ENCODE measurements at places on chromosomes 13 and 19.

- H3K4me1 ChIP-seq = no peaks in the 10 kb centered on the region
- no peaks in the 10 kb centered on the region for H3K27me3 ChIP-seq
- H3K4me3 ChIP-seq = no peak overlapping the region
- H3K27ac ChIP-seq = peak overlapping the region; percentile 4
- H3K36me3 ChIP-seq = no peaks in the 10 kb centered on the region
These were observed 16.3 kb upstream of the TSPAN16 start for GRCh38 chr19:11279505-11280236.

DNA sequence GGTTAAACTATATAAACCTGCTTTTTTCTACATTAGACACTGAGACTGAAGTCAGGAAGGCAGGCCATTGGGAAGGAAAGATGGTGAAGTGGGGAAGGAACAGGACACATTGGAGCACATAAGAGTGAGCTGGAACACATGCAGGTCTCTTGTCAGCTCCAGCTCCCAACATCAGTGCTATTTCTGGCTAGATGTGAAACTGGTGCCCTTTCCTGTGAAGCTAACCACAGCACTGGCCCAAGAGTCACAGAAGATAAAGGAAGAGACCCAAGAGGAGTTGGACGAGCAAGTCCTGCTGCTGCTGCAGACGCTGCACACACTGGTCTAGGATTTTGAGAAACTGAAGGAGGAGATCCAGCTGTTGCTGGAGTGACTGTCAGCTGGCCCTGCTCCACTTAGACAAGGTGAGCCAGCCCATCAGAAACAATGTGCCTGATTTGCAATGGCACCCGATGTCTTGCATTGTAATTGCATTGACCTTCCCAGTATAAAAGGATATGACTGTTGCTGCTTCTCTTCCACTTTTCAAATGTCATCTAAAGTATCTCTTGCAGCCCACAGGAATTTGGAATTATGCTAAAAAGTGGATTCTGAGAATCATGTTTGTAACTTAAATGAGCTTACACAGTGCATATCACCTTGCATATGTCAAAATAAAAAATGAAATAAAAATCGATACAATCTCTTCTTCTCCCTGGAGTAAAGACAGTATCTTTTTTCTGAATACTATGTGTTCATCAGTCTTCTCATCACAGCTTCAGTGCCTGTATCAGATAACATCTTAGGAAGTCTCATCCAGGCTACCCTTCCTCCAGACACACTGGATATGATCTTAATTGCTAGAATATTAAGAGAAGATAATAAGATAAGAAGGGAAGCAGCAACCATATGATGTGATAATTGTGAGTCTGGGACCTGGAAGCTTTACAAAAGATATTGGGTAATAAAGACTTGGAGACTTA is 230.7 kb upstream of the SPRY2 start:
- H3K27me3 ChIP-seq = no peaks in the 10 kb centered on the region
- DNase-seq = no peak
- no peak overlapping the region for H3K27ac ChIP-seq
- H3K36me3 ChIP-seq = no peaks in the 10 kb centered on the region

DNA sequence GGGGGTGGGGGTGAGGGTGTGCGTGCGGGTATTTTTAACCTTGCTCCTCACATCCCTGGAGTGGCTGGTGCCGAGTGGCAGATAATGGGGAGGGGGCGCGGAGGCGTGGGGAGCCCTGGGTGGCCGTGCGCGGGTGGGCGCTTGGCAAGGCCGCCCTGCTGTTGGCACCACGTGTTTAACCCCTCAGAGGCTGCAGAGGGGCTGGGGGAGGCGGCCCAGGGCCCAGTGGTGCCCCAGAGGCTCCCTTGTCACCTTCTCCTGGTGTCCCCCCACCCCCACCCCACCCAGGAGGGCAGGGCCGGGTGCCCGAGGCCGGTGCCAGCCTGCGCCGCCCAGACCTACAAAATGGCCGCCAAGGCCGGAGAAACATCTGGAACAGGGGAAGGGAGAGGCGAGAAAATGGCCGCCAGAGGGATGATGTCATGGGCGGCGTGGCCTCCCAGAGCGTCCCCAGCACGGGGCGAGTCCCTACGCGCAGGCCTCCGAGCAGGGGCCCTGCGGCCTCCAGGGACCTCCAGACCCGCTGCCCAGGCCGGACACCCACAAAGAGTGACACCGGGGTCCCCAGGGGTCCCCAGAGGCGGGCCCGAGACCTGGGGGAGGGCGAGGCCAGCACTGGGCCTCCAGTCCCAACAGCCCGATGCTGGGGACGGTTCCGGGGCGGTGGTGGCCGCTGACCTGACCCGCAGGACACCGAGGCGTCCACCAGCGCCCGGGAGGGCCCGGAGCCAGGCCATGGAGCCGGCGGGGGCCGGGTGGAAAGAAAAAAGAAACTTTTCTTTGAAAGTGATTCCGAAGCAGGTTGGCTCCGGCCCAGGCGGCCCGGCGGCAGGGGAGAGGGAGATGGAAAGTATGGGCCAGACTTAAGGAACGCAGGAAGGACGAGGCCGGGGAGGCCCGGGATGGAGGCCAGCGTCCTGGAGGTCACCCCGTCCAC is 38.2 kb downstream of the NFIC start:
- peak; percentile 89 for DNase-seq
- peak overlapping the region; percentile 54 for H3K4me3 ChIP-seq
- H3K36me3 ChIP-seq = no peaks in the 10 kb centered on the region
- no peaks in the 10 kb centered on the region for H3K27me3 ChIP-seq

DNA sequence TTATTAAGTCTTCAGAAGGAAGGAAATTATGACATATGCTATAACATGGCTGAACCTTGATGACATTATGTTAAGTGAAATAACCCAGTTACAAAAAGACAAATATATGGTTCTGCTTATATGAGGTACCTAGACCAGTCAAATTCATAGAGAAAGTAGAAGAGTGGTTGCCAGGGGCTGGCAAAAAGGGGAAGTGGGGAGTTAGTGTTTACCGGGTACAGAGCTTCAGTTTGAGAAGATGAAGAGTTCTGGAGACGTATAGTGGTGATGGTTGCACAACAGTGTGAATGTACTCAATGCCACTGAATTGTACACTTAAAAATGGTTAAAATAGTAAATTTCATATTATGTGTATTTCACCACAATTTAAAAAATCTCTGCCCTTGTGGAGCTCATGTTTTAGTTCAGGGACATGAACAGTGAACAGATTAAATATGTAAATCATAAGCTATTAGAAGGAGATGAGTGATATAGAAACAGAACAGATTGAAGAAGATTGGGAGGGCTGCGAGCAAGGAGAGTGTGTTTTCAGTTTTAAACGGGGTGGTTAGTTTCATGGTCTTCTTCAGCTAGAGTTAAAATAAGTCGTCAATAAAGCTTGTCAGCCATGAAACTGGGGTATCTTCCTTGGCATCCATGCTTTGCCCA is 355.2 kb downstream of the KCNRG start:
- no peak overlapping the region for H3K27ac ChIP-seq
- H3K4me1 ChIP-seq = no peaks in the 10 kb centered on the region
- DNase-seq = no peak
- no peaks in the 10 kb centered on the region for H3K27me3 ChIP-seq
- H3K4me3 ChIP-seq = no peak overlapping the region

- H3K36me3 ChIP-seq = no peaks in the 10 kb centered on the region
- peaks cover 19% of the 10 kb centered on the region for H3K4me1 ChIP-seq
- H3K27me3 ChIP-seq = no peaks in the 10 kb centered on the region
- H3K4me3 ChIP-seq = peak overlapping the region; percentile 56
- H3K27ac ChIP-seq = peak overlapping the region; percentile 70
These were observed 128.3 kb upstream of the SPATA13 start for GRCh38 chr13:24032252-24032651.

- no peak for DNase-seq
- H3K4me1 ChIP-seq = peaks cover 4% of the 10 kb centered on the region
- no peaks in the 10 kb centered on the region for H3K27me3 ChIP-seq
- H3K4me3 ChIP-seq = peak overlapping the region; percentile 75
- H3K27ac ChIP-seq = peak overlapping the region; percentile 47
- H3K36me3 ChIP-seq = no peaks in the 10 kb centered on the region
These were observed 964 bp downstream of the KHSRP start for GRCh38 chr19:6423499-6424194.

GRCh38 chr19:36986601-36987000 is 70.5 kb downstream of the ZNF568 start:
- DNase-seq = no peak
- peaks cover 3% of the 10 kb centered on the region for H3K36me3 ChIP-seq

DNA sequence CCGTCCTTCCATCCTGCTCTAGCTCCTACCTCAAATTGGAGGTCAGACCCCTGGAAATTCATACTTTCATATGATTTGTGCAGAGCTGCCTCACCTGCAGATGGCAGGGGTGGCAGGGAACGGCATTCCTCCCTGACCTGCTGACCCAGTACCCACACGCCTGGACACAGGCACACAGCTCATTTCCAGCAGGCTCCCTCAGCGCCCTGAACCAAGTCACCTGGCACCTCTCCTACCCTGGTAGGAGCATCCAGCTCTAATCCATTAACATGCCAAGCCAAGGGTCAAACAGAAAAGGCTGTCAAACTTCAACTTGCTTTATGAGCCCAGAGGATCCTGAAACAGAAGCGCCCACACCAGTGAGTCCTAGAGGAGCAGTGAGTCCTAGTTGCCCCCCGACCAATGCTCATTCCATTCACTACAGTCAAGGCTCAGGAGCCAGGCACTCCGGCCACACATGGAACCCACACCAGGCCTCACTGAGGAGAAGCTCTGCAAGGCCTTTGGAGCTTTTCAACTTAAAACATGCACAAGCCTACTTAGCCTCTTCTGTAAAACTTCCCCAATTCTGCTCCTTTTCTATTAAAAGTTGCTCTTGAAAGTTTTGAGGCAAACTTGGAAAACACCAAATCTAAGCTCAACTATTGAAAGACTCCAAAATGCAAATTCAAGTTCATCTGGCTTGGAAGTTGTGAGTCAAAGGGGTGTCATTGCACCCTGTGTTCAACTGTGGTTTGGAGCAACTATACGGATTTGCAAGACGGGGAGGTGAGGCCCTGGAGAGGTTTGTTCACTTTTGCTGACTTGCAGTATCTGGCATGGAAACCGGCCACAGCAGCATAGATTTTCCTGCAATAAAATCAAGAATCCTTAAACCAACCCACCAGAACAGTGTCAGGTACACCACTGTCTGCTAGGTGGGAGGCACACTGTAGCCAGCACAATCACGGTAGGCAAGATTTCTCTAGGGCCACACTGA is 96.7 kb downstream of the CRYL1 start:
- no peak overlapping the region for H3K27ac ChIP-seq
- H3K4me3 ChIP-seq = no peak overlapping the region
- H3K36me3 ChIP-seq = peaks cover 31% of the 10 kb centered on the region

GRCh38 chr19:56350416-56351045 is 35.9 kb upstream of the ZSCAN5A start:
- H3K27ac ChIP-seq = no peak overlapping the region
- no peak for DNase-seq

- H3K36me3 ChIP-seq = no peaks in the 10 kb centered on the region
- no peak for DNase-seq
- H3K4me1 ChIP-seq = no peaks in the 10 kb centered on the region
- no peaks in the 10 kb centered on the region for H3K27me3 ChIP-seq
These were observed 24.7 kb downstream of the PPP1R37 start for GRCh38 chr19:45117671-45118070.

- H3K27me3 ChIP-seq = no peaks in the 10 kb centered on the region
- DNase-seq = no peak
- H3K4me3 ChIP-seq = peak overlapping the region; percentile 78
These were observed 1.2 kb downstream of the MAP1S start for GRCh38 chr19:17720440-17720839.

- H3K36me3 ChIP-seq = no peaks in the 10 kb centered on the region
- peak; percentile 93 for DNase-seq
- no peak overlapping the region for H3K27ac ChIP-seq
- H3K4me3 ChIP-seq = no peak overlapping the region
- H3K27me3 ChIP-seq = no peaks in the 10 kb centered on the region
- H3K4me1 ChIP-seq = peaks cover 8% of the 10 kb centered on the region
These were observed 1.7 kb upstream of the ELANE start for GRCh38 chr19:850221-850978.

GRCh38 chr19:33683881-33684537 is 62.3 kb downstream of the CHST8 start:
- H3K27ac ChIP-seq = no peak overlapping the region
- H3K4me3 ChIP-seq = no peak overlapping the region
- peaks cover 5% of the 10 kb centered on the region for H3K27me3 ChIP-seq
- no peaks in the 10 kb centered on the region for H3K36me3 ChIP-seq
- no peaks in the 10 kb centered on the region for H3K4me1 ChIP-seq
- peak; percentile 67 for DNase-seq

GRCh38 chr13:29706923-29707322 is 111.4 kb upstream of the SLC7A1 start:
- H3K36me3 ChIP-seq = no peaks in the 10 kb centered on the region
- H3K4me1 ChIP-seq = no peaks in the 10 kb centered on the region
- H3K27ac ChIP-seq = no peak overlapping the region
- H3K27me3 ChIP-seq = no peaks in the 10 kb centered on the region

DNA sequence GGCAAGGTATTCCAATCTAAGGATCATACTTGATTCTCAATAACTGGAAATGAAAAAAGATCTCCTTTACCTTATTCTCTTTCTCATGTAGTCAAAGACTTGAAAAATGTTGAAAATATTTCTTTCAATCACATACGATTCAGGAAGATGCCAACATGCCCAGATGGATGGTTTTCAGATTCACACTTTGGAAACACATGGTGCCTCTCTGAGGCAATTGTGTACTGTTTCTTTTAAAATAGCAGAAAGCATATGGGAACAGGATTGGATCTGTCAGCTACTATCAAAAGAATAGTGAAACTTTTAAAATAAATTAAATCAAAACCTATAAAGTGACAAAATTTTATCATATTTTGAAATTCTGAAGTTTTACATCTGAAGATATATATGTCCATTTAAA is 222.4 kb downstream of the SPRY2 start:
- DNase-seq = no peak
- no peaks in the 10 kb centered on the region for H3K27me3 ChIP-seq
- H3K36me3 ChIP-seq = no peaks in the 10 kb centered on the region
- no peaks in the 10 kb centered on the region for H3K4me1 ChIP-seq
- no peak overlapping the region for H3K27ac ChIP-seq

DNA sequence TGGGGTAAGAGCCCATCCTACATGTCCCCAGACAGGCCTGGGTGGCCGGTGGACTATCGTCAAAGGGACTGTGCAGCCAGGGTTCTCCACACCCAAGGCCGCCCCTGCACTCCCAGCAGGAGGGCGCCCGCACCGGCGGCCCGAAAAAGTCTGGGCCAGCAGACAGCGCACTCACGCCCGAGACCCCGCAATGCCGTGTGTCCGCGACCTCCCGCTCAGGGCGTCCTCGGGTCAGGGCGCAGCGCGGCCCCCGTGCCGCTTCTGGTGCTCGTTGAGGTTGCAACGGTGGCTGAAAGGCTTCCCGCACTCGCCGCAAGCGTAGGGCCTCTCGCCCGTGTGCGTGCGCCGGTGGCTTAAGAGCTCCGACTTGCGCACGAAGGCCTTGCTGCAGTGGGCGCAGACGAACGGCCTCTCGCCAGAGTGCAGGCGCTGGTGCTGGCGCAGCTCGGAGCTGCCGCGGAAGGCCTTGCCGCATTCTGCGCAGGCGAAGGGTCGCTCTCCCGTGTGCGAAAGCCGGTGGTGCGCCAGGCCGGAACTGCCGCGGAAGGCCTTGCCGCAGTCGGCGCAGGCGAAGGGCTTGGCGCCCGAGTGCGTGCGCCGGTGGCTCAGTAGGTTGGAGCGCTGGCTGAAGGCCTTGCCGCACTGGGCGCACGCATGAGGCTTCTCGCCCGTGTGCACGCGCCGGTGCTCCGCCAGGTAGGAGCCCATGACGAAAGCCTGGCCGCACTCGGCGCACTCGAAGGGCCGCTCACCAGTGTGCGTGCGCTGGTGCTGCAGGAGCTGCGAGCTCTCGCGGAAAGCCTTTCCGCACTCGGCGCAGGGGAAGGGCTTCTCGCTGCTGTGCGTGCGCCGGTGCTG is 2.8 kb upstream of the A1BG start:
- H3K4me1 ChIP-seq = no peaks in the 10 kb centered on the region
- peak overlapping the region; percentile 6 for H3K4me3 ChIP-seq
- DNase-seq = no peak
- no peaks in the 10 kb centered on the region for H3K27me3 ChIP-seq
- H3K27ac ChIP-seq = no peak overlapping the region
- no peaks in the 10 kb centered on the region for H3K36me3 ChIP-seq

All from right lobe of liver (tissue), 6 donors.